ENCODE measurements at places on chromosomes 2 and 18. TPM values are rescaled to one million over a fixed set of nuclear protein-coding genes. Genes with fewer than 3 reads are reported as not detected.
A peak's percentile ranks its signal among the peaks of the same experiment; 100 is the strongest.

GRCh38 chr2:182559623-182560022 lies 132.8 kb upstream of the PDE1A start:
- no peak for DNase-seq
- no peaks in the 10 kb centered on the region for H3K4me1 ChIP-seq
- H3K27me3 ChIP-seq: no peaks in the 10 kb centered on the region
- H3K36me3 ChIP-seq: no peaks in the 10 kb centered on the region

GRCh38 chr2:11749646-11750349 lies 3.4 kb downstream of the LPIN1 start:
- H3K36me3 ChIP-seq: no peaks in the 10 kb centered on the region

The EGR4 gene
- not detected for total RNA-seq

The MAP3K20 gene
- 127 TPM for total RNA-seq

The GAD1 gene
- not detected for total RNA-seq

GRCh38 chr2:157967856-157968255 lies 91.7 kb upstream of the ACVR1 start:
- no peaks in the 10 kb centered on the region for H3K36me3 ChIP-seq
- DNase-seq: no peak
- no peaks in the 10 kb centered on the region for H3K4me1 ChIP-seq
- H3K27ac ChIP-seq: no peak overlapping the region
- no peaks in the 10 kb centered on the region for H3K27me3 ChIP-seq

GRCh38 chr18:14974576-14974975 lies 226.6 kb downstream of the ANKRD30B start:
- H3K4me3 ChIP-seq: no peak overlapping the region
- no peaks in the 10 kb centered on the region for H3K27me3 ChIP-seq
- no peak for DNase-seq
- H3K4me1 ChIP-seq: no peaks in the 10 kb centered on the region

The FSHR gene
- total RNA-seq: 0.65 TPM

The VAPA gene
- total RNA-seq: 184 TPM

- no peak for DNase-seq
- no peaks in the 10 kb centered on the region for H3K4me1 ChIP-seq
- no peak overlapping the region for H3K4me3 ChIP-seq
These were observed 413.6 kb downstream of the TGIF1 start for GRCh38 chr18:3863593-3863992.

- no peak overlapping the region for H3K4me3 ChIP-seq
- H3K4me1 ChIP-seq: peaks cover 1% of the 10 kb centered on the region
- no peak for DNase-seq
- H3K27ac ChIP-seq: no peak overlapping the region
These were observed 58.6 kb downstream of the ADCYAP1 start for GRCh38 chr18:963276-963675.

DNA sequence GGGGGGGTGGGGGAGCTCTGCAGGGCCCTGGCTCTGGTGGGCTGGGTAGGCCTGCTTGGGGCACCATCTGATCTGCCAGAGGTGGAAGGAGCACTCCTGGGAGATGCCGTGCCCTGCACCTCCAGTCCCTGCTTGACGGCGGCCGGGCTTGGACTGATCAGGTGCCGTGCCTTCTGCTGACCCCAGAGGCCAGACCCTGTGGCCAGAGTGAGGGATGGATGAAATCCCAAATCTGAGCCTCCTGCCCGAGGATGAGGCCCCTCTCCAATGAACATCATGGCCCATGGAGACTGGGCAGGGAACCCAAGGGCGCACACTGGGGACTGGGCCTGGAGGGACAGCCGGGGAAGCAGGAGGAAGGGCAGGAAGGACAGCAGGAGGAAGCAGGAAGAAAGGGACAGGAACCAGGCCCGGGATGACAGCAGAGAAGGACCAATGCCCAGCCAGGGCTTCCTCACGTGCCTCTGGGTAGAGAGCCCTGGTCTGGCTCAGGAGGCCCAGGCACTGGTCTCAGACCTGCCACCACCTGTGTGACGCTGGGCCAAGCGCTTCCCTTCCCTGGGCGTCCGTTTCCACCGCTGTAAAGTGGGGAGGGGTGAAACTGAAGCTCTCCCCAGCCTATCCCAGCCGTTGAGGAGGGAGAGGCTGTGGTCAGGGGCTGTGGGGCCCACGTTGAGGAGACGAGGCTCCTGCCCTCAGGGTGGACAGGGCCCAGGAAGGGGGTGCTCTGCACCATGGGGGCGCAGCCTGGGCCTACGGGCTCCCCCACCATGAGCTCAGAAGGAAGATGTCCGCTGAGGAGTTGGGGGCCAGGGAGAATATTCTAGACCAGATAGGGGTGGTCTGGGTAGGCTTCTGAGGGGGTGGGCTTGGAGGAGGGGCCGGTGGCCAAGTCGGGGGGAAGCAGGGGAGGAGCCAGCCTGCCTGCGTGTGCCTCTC lies 1.0 kb upstream of the GPR35 start:
- peak; percentile 13 for DNase-seq
- no peak overlapping the region for H3K27ac ChIP-seq
- H3K36me3 ChIP-seq: no peaks in the 10 kb centered on the region

GRCh38 chr2:75525434-75526310 lies 35.1 kb downstream of the EVA1A start:
- no peaks in the 10 kb centered on the region for H3K36me3 ChIP-seq
- no peak overlapping the region for H3K27ac ChIP-seq
- no peak overlapping the region for H3K4me3 ChIP-seq

The CHST9 gene
- total RNA-seq: 0.38 TPM

The IL1B gene
- total RNA-seq: 1.5 TPM

- no peaks in the 10 kb centered on the region for H3K36me3 ChIP-seq
- DNase-seq: no peak
- H3K27me3 ChIP-seq: no peaks in the 10 kb centered on the region
- H3K4me1 ChIP-seq: peaks cover 3% of the 10 kb centered on the region
- no peak overlapping the region for H3K27ac ChIP-seq
These were observed 70.9 kb downstream of the TMEFF2 start for GRCh38 chr2:192123847-192124246.

DNA sequence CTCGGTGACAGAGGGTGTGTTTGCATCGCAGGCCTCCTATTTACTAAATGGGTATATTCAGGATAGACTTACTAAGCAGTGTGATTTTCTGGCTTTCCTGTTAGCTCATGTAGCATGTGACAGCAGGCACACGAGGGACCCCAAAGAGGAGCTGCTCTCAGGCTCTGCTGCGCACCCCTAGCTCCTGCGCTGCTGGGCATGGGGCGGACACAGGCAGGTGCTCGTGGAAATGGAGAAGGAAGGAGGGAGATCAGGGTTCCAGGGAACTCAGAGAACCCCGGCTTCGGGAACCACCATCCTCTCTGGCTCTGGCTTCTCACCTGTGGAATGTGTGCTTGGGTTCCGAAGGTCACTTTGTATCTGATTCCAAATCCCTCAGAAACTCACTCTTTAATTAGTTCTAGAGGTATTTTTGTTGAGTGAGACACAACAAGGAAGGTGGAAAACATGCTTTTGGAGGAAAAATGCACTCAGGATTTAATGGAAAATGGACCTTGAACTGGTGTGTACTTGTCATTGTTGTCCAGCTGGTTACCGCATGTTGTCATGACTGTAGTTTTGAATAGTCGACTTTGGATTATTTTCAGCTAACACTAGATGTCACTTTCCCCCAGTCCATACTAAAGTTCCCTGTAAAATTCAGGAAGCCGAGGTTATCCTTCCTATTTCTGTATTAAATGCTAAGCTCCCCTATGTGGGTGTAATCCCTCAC lies 3.5 kb downstream of the SNTG2 start:
- H3K36me3 ChIP-seq: no peaks in the 10 kb centered on the region
- H3K27ac ChIP-seq: no peak overlapping the region
- no peak for DNase-seq
- no peak overlapping the region for H3K4me3 ChIP-seq

- no peak overlapping the region for H3K4me3 ChIP-seq
- H3K27me3 ChIP-seq: no peaks in the 10 kb centered on the region
- H3K36me3 ChIP-seq: no peaks in the 10 kb centered on the region
- H3K4me1 ChIP-seq: peaks cover 9% of the 10 kb centered on the region
- no peak for DNase-seq
These were observed 3.2 kb downstream of the STK25 start for GRCh38 chr2:241505086-241505780.

DNA sequence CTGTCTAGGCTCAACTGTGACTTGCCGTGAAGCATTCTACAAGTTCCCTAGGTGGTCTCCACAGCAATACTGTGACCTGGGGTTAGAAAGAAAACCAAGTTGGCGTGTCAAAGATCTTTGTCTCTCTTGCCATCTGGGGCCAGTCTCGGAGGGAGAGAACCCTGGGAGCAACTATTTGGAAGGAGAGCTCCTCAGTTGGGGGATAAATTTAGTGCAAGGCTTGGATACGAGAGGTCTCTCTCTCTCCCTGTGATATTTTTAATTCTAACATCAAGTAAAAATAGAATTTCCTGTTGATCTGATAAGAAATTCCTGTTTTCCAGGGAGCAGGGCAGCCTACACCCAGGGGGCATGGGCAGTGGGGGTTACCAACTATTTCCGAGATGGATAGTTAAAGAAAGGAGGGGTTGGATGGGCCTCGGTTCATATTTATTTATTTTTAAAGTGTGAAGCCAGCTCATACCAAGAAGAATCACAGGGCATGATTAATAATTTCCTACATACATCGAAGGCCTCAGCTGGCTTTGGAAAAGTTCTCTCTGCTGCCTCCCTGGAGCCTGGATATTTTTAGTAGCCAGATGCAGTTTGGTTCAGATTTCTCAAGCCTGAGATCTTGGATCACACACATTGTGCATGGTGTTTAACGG lies 62.8 kb downstream of the EHD3 start:
- H3K36me3 ChIP-seq: no peaks in the 10 kb centered on the region
- no peak overlapping the region for H3K4me3 ChIP-seq
- H3K4me1 ChIP-seq: no peaks in the 10 kb centered on the region
- no peak for DNase-seq
- H3K27me3 ChIP-seq: no peaks in the 10 kb centered on the region

- H3K36me3 ChIP-seq: no peaks in the 10 kb centered on the region
- H3K4me1 ChIP-seq: no peaks in the 10 kb centered on the region
- DNase-seq: no peak
- no peak overlapping the region for H3K27ac ChIP-seq
- no peak overlapping the region for H3K4me3 ChIP-seq
These were observed 20.9 kb downstream of the CFLAR start for GRCh38 chr2:201136889-201137321.

GRCh38 chr2:145023334-145023934 lies 503.5 kb upstream of the ZEB2 start:
- no peaks in the 10 kb centered on the region for H3K36me3 ChIP-seq
- H3K27ac ChIP-seq: no peak overlapping the region
- H3K27me3 ChIP-seq: no peaks in the 10 kb centered on the region
- peaks cover 5% of the 10 kb centered on the region for H3K4me1 ChIP-seq
- DNase-seq: no peak

Data from ovary (tissue), 10 donors.